ENCODE measurements at places on chromosomes 3 and 15. TPM values are rescaled to one million over a fixed set of nuclear protein-coding genes. Genes with fewer than 3 reads are reported as not detected.

Gene FOXB1
- not detected for total RNA-seq

Gene MORC1
- total RNA-seq: 0.36 TPM

Gene LZTFL1
- total RNA-seq: 12.0 TPM

Gene SEMA3B
- 4.7 TPM for total RNA-seq

Gene PAQR5
- not detected for total RNA-seq

Measured in melanocyte of skin (primary cell).